Neural crest cell (in vitro differentiated cells): ENCODE measurements at places on chromosomes 4 and X.

GRCh38 chrX:9690046-9690445, 75.6 kb downstream of the GPR143 start:
- no peak for DNase-seq

DNA sequence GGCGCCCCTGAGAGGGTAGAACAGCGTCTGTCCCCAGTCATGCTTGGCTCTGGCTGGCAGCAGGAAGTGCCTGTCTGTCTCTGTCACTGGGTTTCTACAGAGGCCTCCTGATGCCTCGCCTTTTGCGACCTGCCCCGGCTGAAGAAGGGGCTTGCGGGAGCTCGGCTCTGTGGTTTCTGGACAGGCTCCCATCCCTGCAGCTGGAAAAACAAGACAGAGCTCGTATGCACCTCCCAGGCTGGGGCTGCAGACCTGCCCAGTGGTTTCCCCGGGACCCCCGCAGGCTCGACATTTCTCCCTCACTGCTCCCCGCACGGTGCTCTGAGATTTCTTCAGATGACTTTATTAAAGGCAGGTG, 57.0 kb upstream of the SORCS2 start:
- no peak for DNase-seq

- no peak for DNase-seq
Observed at GRCh38 chr4:169096221-169096620, 86.2 kb upstream of the CBR4 start.

- no peak for DNase-seq
Observed at GRCh38 chrX:54540289-54540688, 10.3 kb downstream of the GNL3L start.

- DNase-seq = no peak
Observed at GRCh38 chr4:106062452-106062875, 167.2 kb downstream of the NPNT start.

DNA sequence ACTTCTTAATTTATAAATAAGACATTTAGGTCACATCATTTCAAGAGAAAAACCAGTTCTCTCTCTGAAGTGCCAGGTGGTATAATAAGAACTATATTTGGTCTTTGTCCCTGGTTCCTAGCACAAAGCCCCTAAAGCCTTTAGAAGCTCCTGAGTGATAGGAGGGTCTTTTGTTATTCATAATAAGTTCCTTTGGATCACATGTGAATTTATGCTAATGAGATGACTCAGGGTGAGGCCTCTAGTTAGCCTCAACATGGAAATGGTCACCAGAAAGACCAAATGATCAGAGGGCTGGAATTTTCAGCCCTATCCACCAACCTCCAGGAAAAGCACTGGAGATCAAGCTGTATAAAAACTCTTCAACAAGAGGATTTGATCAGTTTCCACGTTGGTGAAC, 68.1 kb upstream of the BLTP1 start:
- DNase-seq = no peak

- DNase-seq = no peak
Observed at GRCh38 chr4:139017861-139018260, 2.3 kb downstream of the NOCT start.

- no peak for DNase-seq
Observed at GRCh38 chr4:165343353-165344191, 16.1 kb downstream of the MSMO1 start.

GRCh38 chr4:48493452-48494100, 3.5 kb downstream of the ZAR1 start:
- DNase-seq = no peak

DNA sequence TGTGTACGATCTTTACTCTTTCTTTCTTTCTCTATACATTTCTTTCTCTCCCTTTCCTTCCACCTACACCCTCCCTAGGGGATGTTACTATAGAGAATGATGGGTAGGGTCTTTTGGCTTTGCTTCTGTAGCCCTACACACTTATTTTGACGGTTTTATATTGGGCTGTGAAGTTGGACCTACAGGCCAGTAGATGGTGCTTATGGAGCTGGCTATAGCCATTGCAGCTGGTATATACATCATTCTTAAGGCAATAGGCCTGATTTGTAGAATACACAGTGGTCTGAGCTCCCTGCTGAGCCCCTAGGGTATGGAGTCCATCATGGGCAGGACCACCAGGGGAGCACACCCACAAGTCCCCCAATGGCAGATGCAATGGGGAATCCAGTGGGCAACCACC, 1869.7 kb downstream of the STIM2 start:
- DNase-seq = no peak

- no peak for DNase-seq
Observed at GRCh38 chr4:3767570-3768288, 1.5 kb downstream of the ADRA2C start.

GRCh38 chr4:41256131-41256739, 493 bp upstream of the UCHL1 start:
- DNase-seq = peak; percentile 6

DNA sequence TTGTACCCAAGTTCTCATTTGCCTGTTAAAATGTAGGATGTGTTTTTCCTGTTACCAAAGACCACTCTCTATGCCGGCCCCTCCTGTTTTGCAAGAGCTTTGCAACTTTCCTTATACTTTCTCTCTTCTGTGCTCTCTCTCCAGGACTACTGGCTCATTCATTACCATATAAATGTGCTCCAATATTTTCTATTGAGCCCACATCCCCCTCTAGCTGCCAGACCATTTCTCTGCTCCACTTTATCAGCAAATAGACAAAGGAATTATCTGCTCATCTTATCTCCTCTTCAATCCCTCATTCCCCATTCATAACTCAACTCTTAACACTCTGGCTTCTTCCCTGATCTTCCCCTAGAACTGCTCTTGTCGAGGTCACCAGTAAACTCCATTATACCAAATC, 33.6 kb downstream of the RPGR start:
- no peak for DNase-seq

GRCh38 chr4:156635051-156635450, 336.5 kb downstream of the PDGFC start:
- no peak for DNase-seq

GRCh38 chr4:106149911-106150310, 166.1 kb downstream of the TBCK start:
- DNase-seq = no peak

GRCh38 chr4:63717384-63717783, 691.9 kb downstream of the TECRL start:
- DNase-seq = no peak

- no peak for DNase-seq
Observed at GRCh38 chr4:46944345-46944744, 35.3 kb upstream of the COX7B2 start.
